ENCODE measurements at places on chromosomes 2 and 18.

GRCh38 chr2:241189093-241189855, 797 bp downstream of the ANO7 start:
- no peak for DNase-seq

- no peak for DNase-seq
Measured at GRCh38 chr18:3784949-3785348, 335.0 kb downstream of the TGIF1 start.

DNA sequence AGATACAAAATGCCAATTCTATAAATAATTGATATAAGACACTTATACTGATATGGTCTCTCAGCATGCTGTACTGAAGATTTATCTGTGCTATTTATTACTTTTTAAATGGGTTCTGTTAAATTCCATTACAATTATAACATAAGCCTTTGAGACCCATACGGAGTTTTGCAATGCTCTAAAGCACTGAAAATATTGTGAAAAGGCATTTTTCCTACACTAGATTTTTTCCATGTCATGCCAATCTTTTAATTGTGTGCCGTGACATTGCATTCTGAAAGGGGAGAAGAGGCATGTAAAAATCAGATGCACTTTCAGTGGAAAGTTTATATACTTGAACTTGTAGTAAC, 46.5 kb downstream of the EFEMP1 start:
- no peak for DNase-seq

DNA sequence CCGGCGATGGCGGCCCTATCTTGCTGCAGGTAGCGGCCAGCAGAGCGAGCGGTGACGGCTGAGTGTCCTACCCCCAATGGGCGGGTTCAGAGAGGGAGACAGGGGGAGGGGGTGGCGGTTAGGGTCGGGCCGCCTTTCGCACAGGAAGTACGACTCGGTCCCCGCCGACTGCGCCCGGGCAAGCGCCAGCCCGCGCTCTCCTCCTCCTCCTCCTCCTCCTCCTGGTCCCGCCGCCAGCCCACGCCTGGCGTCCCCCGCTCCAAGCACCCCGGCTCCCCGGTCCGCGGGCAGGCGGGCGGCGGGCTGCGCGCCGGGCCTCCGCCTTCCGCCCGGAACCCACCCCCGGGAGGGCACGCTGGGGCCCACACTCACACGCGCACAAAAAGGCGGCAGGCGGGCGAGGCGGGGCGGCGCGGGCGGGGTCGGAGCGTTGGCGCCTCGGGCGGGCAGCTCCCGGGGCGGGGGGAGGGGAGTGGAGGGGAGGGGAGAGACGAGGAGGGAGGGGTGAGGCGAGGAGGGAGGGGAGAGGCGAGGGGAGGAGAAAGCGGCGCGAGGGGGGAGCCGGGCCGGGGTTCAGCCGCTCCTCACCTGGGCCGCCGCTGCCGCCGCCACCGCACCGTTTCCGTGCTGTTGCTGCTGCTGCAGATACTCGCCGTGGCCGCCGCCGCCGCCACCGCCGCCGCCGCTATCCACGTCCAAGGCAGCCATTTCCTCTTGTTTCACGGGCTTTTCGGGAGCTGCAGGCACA, 1.2 kb downstream of the SP3 start:
- DNase-seq, result peak; percentile 94

GRCh38 chr2:204343685-204344084, 201.6 kb upstream of the PARD3B start:
- DNase-seq, result no peak

DNA sequence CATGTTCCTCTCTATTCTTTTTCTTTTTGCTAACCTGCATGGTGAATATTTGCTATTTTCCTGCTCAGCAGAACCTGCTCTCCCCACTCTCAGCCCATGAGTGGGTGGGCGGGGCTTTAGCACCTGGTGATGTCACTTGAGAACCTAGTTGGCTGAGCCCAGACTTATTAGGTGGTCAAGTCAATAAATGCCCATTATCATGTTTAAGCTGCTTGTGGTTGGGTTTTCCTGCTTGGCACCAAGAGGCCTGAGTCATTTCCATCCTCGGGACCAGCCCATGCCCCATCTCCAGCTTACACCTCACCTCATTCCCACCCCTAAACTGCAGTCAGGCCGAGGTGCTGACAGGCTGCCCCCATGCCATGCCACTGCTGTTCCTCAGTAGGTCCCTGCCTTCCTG, 226.6 kb downstream of the ANKRD30B start:
- no peak for DNase-seq

GRCh38 chr2:46518861-46519260, 39.5 kb downstream of the TMEM247 start:
- DNase-seq, result peak; percentile 62

DNA sequence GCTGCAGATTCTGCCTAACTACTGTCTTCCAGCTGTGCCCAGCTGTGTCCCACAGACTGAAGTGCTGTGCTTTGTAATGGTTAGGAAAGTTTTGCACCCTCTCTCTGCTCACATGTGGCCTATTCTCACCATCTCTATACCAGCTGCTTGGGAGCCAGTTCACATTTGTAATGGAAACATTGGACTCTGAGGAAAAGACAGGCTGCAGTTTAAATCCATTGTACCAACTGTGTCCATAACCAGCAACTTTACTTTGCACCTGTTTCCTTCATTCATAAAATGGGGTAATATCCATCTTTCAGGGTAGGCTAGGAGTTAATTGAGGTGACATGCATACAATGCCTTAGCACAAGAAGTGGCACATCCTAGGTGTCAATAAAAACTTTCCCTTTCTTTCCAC, 344.0 kb downstream of the TNS1 start:
- no peak for DNase-seq

DNA sequence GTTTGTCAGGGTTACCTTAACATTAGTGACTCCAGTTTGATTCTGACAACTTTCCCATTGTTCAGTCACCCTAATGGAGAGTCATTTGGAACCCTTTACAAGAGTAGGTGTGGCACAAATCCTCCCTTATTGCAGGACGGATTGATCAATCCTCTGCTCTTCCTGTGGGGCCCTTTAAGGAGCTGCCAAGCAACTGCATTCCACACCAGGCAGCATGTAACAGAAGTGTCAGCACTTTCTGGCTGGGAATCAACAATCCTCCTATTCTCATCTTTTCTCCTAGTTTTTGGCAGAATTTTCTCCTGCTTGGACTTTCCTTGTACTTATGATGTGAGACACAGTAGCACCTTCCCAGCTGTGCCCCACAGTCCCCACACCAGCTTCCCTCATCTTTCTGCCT, 177.8 kb downstream of the ST6GAL2 start:
- DNase-seq, result no peak

DNA sequence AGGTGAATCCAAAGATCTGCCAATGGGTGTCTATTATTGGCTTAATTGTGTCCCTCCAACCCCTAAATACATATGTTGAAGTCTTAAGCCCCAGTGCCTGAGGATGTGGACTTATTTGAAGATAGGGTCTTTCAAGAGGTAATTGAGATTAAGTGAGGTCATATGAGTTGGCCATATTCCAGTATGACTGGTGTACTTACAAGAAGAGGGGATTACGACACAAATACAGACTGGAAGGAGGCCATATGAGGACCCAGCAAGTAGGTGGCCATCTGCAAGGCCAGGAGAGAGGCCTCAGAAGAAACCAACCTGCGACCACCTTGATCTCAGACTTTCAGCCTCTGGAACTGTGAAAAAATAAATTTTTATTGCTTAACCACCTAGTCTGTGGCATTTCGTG, 121.1 kb upstream of the FN1 start:
- DNase-seq, result no peak

- DNase-seq, result no peak
Measured at GRCh38 chr2:229691631-229692030, 22.7 kb downstream of the DNER start.

DNA sequence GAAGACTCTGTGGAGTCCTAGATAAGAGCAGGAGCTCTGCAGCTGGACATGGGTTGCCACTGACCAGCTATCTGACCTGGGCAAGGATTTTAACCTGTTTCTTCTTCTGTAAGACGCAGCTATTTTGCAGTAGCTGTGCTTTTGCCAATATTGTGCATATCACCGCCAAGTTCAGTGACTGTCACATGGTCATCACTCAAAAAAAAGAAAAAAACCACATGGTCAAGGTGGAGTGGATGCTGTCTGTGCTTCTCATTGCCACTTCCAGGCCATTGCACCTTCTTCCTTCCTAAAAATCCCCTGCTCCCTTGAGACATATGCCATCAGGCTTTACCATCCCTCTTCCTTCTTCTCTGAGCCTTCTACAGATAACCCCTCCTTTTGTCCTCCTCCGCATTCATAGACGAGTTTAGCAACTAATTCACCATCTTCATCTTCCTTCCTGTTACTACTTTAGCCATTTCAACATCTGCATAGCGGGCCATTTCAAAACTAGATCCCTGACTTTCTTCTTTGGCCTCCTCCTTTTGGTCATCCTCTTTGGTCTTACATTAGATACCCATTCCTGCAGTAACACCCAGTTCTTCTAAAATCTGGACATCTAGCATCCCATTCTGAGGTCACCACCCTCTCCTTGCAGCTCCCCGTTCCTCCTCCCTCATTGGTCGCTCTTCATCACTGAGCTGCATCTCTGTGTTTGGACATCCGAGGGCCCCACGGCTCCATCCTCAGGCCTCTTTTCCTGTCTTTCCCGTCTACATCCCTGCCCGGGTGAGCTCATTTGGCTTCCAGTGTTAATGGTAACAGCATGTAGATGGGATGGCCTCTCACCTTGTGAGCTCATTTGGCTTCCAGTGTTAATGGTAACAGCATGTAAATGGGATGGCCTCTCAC, 17.8 kb downstream of the RNF144A start:
- DNase-seq, result no peak

DNA sequence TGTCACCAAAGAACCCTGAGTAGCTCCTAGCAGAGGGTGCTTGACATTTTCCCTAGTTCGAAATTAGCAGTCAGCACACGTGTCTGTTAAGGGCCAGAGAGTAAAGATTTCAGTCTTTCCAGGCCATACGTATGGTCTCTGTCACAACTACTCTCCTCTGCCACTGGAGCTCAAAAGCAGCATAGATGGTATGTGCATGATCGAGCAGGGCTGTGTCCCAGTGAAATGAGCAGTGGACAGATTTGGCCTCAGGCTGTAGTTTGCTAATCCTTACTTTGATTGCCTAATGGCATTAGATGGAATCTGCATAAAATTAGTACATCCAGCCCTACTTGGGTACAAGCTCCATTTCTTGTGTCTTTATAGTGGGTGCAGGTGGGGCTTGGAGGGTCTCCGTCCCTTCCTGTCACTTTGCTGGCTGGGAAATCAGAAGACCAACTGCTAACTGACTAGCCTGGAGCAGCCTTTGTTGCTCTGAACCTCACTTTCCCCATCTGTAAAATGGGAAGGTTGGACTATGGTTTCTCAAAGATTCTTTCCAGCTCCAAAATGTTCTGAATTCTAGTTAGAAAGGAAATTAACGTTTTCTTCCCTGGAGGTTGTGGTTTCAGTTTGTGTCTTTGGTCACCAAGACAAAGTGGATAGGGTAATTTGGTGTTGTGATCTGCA, 108.5 kb downstream of the GLI2 start:
- no peak for DNase-seq

DNA sequence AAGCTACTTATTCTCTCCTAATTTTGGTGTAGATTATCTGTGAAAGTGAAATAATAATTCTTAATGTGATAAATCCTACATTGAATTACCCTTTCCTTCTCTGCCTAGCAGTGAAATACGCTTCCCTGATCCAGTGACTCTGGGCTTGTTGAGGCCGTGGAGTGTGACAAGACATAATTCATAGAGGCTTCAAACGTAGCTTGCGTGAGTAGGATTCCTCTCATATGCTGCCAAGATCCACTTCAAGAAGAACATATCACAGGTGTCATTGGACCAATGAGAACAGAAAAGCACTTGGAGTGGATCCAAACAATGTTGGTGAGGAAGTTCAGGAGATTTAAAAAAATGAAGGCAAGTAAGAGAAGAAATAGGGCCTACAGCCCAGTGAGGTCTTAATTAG, 221.3 kb upstream of the TMEFF2 start:
- no peak for DNase-seq

- DNase-seq, result no peak
Measured at GRCh38 chr18:59550174-59550516, 147.1 kb downstream of the CCBE1 start.

- no peak for DNase-seq
Measured at GRCh38 chr2:40090044-40090443, 311.0 kb upstream of the THUMPD2 start.

GRCh38 chr2:185044323-185044874, 446.1 kb downstream of the ZNF804A start:
- DNase-seq, result no peak

GRCh38 chr2:154898269-154898668, 199.8 kb downstream of the KCNJ3 start:
- DNase-seq, result no peak

DNA sequence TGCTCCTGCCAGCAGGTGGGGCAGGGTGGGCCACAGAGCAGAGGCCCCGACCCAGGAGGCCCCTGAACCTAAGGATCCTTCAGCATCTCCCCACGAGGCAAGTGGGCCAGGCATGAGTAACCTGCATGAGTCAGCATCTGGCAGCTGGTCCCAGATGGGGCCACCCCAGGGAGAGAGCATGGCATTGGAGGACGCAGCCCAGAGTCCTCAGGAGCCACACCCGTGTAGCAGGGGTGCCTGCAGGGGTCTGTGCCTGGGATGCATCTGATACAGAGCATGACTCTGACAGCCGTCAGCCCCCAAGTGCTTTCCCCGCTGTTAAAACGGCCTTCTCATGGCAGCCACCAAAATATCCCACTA, 185.6 kb upstream of the SALL3 start:
- DNase-seq, result no peak

DNA sequence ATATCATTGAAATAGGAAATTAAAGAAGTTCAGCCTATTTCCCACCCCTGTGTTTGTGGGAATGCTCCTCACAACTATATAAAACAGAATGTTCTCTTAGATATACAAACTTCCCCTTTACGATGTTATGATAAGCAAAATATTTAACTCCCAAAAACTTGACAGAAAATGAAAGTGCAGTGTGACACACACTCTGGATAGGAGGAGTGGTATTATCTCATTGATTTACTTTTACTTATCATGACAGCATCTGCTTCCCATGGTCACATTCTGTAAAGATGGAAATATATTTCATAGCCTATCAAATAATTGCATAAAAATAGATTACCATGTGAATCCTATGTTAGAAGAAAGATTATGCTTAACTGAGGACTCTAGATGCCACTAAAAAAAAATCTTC, 96.6 kb upstream of the STK17B start:
- DNase-seq, result no peak

DNA sequence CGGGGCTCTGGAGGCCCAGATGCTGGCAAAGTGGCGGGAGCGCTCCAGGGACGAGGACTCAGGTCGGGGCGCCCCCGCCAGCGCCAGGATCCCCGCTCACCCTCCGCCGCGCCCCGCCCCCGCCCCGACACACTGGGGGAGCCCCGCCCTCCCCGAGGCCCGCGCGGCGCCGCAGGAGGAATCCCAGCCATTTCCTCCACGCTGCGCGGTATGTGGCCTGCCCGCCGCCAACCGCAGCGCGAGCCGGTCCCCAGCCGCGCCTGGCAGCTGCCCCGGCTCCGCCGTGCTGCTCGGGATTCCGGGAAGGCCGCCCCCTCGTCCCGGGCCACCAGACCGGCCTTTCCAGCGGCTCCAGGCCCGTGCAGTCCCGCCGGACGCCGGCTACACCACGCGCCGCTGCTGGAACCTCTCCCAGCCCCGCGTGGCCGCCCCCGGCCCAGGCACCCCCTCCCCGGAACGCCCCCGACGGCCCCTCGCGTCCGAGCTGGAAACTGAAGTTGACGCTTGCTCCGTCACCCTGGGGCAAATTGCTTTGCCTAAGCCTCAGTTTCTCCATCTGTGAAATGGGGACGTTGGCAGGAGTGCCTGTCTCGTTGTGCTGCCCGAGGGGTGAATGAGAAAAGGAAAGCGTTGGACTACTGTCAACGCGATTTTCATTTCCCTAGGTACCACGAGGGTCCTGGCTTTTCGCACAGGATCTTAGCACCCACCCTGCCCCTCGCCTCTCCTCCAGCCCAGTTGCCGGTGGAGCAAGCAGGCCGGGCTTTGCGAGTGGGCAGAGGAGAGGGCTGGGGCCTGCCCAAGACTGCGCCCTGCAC, 53.6 kb downstream of the PKDCC start:
- DNase-seq, result peak; percentile 79
